Mesothelial cell of epicardium (in vitro differentiated cells): ENCODE measurements at places on chromosomes 4 and X. TPM values are rescaled to one million over a fixed set of nuclear protein-coding genes. Genes with fewer than 3 reads are reported as not detected.

- H3K27ac ChIP-seq: no peak overlapping the region
- no peak overlapping the region for H3K4me3 ChIP-seq
- no peaks in the 10 kb centered on the region for H3K27me3 ChIP-seq
- no peak for DNase-seq
Measured at GRCh38 chrX:46597771-46598170, 24.2 kb downstream of the CHST7 start.

- peaks cover 3% of the 10 kb centered on the region for H3K27me3 ChIP-seq
- H3K4me1 ChIP-seq: peaks cover 5% of the 10 kb centered on the region
- H3K36me3 ChIP-seq: peaks cover 22% of the 10 kb centered on the region
- no peak overlapping the region for H3K27ac ChIP-seq
- DNase-seq: no peak
- H3K4me3 ChIP-seq: no peak overlapping the region
Measured at GRCh38 chrX:12824944-12825343, 33.7 kb downstream of the PRPS2 start.

DNA sequence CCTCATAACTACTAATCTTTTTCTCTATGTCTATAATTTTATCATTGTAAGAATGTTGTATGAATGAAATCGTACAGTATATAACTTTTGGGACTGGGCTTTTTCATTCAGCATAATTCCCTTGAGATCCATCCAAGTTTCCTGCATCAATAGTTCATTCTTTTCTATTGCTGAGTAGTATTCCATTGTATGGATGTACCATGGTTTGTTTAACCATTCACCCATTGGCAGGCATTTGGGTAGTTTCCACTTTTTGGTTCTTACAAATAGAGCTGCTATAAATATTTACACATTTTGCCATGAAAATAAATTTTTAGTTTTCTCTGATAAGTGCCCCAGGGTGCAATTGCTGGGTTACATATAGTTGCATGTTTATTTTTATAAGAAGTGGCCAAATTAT, 659.8 kb downstream of the RAPGEF2 start:
- no peaks in the 10 kb centered on the region for H3K36me3 ChIP-seq
- H3K27me3 ChIP-seq: no peaks in the 10 kb centered on the region
- H3K27ac ChIP-seq: no peak overlapping the region
- H3K4me3 ChIP-seq: no peak overlapping the region
- no peak for DNase-seq
- H3K4me1 ChIP-seq: peaks cover 18% of the 10 kb centered on the region

VSIG4 gene
- total RNA-seq: not detected in 3 replicates

TLR3 gene
- 9.1 to 9.3 TPM (median 9.2 TPM) in 3 replicates for total RNA-seq
